T-helper 2 cell treated with Interferon-gamma antibody and Interleukin-4, amounts not matched to agents 5 μg/mL and 100 μg/mL, for 36 hours (primary cell): ENCODE measurements at places on chromosomes 3 and 15.

- no peak for DNase-seq
Measured at GRCh38 chr3:26682406-26682805, 59.8 kb downstream of the LRRC3B start.

GRCh38 chr3:123286308-123287023 is 84.7 kb downstream of the SEC22A start:
- no peak for DNase-seq

- DNase-seq: no peak
Measured at GRCh38 chr15:70902107-70902506, 9.5 kb downstream of the LRRC49 start.

- DNase-seq: peak; percentile 73
Measured at GRCh38 chr3:12471241-12471640, 13.0 kb upstream of the TSEN2 start.

DNA sequence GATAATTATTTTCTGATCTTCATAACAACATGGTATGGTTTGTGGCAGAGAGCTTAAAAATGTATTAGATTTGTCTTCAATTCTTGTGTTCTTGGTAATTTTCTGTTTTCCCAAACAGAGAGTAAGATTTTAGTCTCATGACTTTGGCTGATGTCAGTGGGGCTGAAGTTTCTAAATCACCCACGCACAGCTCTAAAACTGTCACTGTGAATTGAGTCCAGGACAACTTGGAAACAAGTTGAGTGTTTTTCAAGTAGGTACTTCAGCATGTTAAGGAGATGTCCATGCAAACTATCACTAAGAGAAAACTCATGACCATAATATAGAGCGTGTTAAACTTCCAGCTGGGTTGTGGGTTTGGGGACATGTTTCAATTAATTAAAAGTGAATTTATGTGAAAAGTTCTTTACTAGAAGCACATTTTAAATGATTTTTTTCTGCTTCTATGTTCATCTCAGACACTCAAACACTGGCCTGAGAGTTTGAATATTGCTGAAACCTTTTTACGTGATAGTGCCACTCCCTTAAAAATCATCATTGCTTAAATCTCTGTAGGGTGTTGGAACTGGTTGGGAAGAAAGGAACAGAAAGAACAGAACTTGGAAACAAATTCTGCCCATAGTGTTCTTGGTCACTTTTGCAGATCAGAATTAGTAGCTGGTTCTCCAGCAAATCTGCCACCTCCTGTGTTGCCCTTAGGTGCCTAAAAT is 89.8 kb downstream of the KLHL25 start:
- no peak for DNase-seq

GRCh38 chr3:194087995-194088855 is 47.7 kb upstream of the HES1 start:
- no peak for DNase-seq

DNA sequence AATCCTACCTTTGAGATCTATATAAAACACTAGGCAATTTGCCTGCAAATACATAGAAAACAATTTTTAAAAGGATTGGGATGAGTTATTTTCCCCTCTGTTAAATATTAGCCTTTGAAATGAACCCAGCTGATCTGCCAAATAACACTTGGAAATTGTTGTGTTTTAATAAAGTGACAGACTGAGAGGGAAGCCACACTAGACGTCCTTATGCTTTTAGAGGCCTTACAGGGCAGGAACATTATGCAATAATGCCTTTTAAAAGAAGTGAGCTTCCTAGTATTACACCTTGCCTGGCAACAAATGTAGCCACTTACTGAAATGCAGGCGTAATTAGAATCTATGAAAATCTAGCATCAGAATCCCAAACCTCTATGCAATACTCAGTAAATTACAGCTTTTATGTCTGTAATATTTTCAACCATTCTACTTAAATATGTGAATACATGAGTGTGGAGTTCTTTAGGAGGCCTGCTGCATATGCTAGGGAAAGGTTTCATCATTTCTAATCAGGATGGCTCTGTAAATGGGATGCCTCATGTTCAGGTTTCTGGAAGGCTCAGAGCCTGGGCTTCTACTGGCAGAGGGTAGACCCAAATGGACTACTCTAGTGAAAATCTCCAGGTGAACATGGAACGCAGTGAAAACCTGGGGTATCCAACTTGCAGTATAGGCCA is 20.3 kb downstream of the AGTR1 start:
- DNase-seq: no peak

- DNase-seq: peak; percentile 90
Measured at GRCh38 chr15:43105778-43106485, at the start of gene UBR1. Gene UBR1, minus strand, starts transcription at chr15:43106038. Its CDS starts 16 bp downstream, at chr15:43106022.

DNA sequence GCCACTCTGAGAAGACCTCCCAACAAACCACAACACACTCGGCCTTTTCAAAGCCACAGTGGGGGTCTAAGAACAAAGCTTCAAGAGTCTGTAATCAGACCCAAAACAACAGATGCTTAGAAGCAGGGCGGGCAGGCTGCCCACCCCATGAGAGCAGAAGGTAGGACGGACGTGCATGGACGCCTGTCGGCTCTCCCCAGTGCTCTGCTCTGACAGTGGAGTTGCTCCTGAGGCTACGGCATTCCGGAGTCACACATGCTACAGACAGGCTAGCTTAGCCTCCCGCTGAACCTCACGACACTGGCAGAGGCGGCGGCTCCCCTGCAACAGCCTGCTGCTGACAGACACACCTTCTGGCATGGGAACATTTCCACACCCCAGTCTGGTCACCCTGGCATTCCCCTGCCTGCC is 33.5 kb downstream of the SLCO2A1 start:
- DNase-seq: no peak

GRCh38 chr3:58416191-58416590 is 17.4 kb downstream of the PDHB start:
- DNase-seq: no peak

GRCh38 chr3:178483704-178484103 is 52.5 kb upstream of the KCNMB2 start:
- no peak for DNase-seq

DNA sequence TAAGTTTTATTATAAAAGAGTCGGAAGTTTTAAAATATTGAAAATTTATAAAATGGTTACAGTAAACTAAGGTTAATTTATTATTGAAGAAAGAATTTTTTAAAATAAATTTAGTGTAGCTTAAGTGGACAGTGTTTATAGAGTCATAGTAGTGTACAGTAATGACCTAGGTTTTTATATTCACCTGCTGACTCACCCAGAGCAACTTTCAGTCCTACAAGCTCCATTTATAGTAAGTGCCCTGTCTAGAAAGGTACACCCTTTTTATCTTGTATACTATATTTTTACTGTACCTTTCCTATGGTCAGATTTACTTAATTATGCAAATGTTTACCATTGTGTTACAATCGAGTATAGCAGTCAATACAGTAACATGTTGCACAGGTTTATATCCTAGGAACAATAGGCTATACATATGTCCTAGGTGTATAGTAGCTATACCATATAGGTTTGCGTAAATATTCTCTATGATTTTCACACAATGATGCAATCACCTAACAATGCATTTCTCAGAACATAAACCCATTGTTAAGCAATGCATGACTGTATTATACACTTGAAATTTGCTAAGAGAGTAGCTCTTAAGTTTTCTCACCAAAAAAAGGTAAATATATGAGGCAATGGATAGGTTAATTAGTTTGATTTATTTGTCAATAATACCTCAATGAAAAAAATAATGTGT is 106.9 kb upstream of the CD96 start:
- no peak for DNase-seq

GRCh38 chr3:65851827-65852226 is 186.9 kb downstream of the MAGI1 start:
- DNase-seq: no peak

GRCh38 chr3:114338651-114339357 is 45.0 kb downstream of the TIGIT start:
- DNase-seq: no peak

DNA sequence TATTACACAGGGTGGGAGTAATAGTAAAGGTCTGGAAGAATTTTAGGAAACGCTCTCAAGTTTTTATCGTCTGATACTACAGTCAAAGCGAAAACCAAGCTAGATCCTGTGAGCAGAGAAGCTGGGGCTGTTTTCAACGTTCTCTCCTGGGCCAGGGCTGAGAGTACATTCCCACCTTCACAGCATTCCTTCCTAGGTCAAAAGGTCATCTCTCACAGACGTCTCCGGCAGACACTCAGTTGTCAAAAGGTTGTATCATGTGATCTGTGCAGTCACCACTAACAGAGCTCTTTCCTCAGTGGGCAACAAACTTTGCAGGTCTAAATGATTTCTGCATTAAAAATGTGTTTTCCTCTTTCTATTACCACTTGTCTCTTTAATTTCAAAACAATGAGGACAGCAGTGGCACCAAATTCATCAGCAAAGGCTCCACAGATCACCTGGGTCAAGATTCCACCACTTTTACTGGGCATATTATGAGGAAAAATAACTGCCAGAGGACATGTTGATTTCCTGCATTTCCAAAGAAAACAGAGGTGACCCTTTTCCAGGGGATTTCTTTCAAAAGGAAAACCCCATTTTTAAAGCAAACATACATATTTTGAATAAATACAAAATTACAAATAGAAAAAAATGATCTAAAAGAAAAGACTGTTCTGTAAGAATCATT is 41.9 kb downstream of the MEIS2 start:
- no peak for DNase-seq

DNA sequence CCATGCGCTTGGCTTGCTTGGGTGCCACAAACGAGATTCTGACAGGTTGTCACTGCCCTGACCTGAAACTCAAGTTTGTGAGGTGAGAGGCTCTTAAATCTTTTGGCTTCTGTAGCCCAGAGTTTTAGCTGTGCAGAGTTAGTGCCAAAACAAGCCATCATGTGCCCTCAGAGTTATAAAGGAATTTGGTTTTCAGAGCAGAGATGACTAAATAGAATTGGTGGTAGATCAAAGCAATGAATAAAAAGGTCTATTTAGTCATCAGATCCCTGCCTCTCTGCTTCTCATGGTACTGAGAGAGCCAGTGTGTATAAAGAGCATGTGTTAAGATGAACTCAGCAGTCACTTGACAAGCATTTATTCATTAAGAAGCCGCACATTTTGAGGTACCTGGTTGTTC is 207.5 kb upstream of the DPH6 start:
- DNase-seq: no peak

DNA sequence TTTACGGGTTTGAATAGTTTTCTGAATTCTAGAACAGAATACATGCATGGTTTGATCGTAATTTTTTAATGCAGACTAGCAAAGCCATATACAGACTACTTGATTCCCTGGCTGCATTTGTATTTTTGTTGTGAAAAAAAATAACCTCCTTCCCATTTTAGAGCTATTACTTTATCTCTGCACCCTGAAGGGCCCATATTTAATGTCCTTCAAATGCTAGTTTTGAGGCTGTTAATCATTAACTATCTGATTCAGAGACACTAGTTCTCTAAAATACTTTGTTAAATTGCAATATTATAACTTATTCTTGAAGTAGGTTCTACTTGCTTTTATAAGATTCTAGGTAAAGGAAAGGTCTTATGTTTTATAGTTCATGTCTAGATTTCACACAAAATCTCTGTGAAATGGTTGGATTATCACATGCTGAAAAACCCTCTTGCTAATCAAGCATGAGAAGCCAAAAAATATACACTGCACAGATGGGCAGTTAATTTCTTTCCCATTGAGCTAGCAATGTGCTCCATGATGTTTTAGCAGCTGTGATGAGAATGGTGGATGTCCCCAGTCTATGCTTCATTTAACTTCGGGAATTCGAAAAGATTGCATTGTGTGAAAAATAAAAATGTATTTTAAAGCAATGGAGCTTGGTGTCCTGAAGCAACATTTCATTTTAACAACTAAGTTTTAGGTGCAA is 634.0 kb upstream of the BCHE start:
- DNase-seq: no peak

DNA sequence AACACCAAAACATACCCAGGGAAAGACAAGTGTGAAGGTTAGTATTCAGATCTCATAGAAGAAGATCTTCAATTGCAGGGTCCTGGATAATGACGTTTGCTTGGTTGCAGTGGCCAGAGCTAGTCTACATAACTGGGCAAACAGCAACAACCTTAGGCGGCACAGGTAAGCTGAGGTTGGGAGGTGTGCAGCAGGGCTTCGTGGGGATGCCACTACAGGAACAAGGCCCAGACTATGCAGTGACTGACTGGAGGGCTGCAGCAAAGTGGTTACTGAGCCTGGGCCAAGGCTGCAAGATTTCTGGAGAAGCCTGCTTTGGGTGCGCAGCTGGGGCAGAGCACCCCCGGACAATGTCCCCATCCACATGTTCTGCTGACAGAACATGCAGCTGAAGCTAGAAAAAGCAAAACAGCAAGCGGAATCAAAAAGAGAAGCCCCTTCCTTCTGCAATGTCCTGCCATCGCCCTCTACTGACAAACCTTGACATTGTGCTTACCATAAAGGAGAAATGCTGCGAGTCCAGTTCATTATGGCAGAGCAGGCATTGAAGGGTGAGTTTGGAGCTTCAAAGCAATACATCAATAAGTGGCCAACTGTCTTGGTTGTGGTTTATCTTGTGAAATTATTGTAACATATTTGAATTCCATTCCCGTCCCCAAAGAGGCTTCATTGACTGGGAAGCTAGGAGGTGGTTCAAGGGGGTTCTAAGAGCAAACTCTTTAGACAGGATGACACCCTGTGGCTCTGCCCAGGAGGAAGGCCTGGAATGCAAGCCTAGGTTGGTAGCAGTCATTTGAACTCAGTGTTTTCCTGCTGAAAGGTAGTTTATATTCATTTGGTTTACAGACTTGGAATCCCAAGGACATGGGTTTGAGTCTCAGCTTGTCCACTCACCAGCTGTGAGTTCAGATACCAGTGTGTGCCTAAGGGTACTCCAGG is 217.0 kb downstream of the PDCD6IP start:
- DNase-seq: no peak

- DNase-seq: no peak
Measured at GRCh38 chr3:156918746-156919145, 92.6 kb downstream of the LEKR1 start.

- DNase-seq: no peak
Measured at GRCh38 chr3:110711851-110712516, 359.6 kb upstream of the NECTIN3 start.

GRCh38 chr3:168091302-168091858 is 4.3 kb downstream of the GOLIM4 start:
- no peak for DNase-seq

DNA sequence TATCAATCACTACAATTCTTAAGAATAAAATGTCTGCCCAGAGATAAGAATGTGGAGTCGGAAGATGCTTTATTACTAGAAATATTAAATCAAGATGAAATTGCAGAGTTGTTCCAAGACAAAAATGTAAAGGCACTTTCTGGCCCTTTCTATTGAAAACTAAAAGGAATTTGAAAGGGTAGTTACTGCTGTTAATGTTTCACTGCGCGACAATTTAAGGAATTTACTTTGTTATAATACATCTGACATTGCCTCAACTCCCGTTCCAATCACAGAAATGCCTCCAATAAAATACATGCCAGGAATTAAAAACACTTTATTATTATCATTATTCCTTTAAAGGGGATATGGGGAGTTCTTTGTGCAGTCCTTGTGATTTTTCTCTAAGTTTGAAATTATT is 26.4 kb downstream of the RSL24D1 start:
- DNase-seq: no peak

DNA sequence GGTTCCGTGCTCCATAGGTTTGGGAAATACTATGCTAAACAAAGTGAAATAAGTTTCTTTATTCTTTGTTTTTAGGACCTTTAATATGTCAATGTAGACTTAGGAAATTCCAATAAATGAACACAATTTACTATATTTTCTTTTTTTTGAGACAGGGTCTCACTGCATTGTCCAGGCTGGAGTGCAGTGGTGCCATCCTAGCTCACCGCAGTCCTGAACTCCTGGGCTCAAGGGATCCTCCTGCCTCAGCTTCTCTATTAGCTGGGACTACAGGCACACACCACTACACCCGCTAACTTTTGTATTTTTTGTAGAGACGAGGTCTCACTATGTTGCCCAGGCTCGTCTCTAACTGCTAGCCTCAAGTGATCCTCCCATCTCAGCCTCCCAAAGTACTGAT is 12.4 kb upstream of the HOMER2 start:
- no peak for DNase-seq
